Right lobe of liver (tissue), 6 donors: ENCODE measurements at places on chromosomes 4 and X. TPM values are rescaled to one million over a fixed set of nuclear protein-coding genes. Genes with fewer than 3 reads are reported as not detected.

GRCh38 chr4:87220094-87220822 is at the start of gene KLHL8:
KLHL8 (minus strand) TSS chr4:87220618; CDS start chr4:87195539, 25,079 bp downstream.
- no peaks in the 10 kb centered on the region for H3K27me3 ChIP-seq
- peak within 1 kb of the TSS; percentile 96 for H3K27ac ChIP-seq
- peak; percentile 91 for DNase-seq
- H3K4me3 ChIP-seq, result peak within 1 kb of the TSS; percentile 98
- peaks cover 6% of the 10 kb centered on the region for H3K4me1 ChIP-seq

The SPANXN4 gene
- total RNA-seq, result not detected

The COL4A5 gene
- 2.3 TPM for total RNA-seq

- peak overlapping the region; percentile 83 for H3K27ac ChIP-seq
- H3K36me3 ChIP-seq, result no peaks in the 10 kb centered on the region
- H3K4me1 ChIP-seq, result peaks cover 14% of the 10 kb centered on the region
- no peak overlapping the region for H3K4me3 ChIP-seq
- H3K27me3 ChIP-seq, result no peaks in the 10 kb centered on the region
These were observed 10.8 kb upstream of the HADH start for GRCh38 chr4:107978716-107979451.

- DNase-seq, result no peak
- no peak overlapping the region for H3K27ac ChIP-seq
- H3K27me3 ChIP-seq, result no peaks in the 10 kb centered on the region
- H3K4me1 ChIP-seq, result no peaks in the 10 kb centered on the region
- H3K4me3 ChIP-seq, result no peak overlapping the region
- H3K36me3 ChIP-seq, result no peaks in the 10 kb centered on the region
These were observed 2.6 kb downstream of the CDKL5 start for GRCh38 chrX:18428006-18428405.

The WDFY3 gene
- total RNA-seq, result 20.1 TPM

The PNMA6F gene
- total RNA-seq, result not detected

The TRIM61 gene
- total RNA-seq, result 0.37 TPM

The TEX13C gene
- total RNA-seq, result not detected

- peaks cover 11% of the 10 kb centered on the region for H3K27me3 ChIP-seq
- H3K4me1 ChIP-seq, result no peaks in the 10 kb centered on the region
- no peak for DNase-seq
- no peak overlapping the region for H3K27ac ChIP-seq
- H3K4me3 ChIP-seq, result peak overlapping the region; percentile 23
These were observed 1.5 kb downstream of the BEND4 start for GRCh38 chr4:42150653-42151567.

The CYSLTR1 gene
- 0.54 TPM for total RNA-seq

- no peak overlapping the region for H3K27ac ChIP-seq
- no peaks in the 10 kb centered on the region for H3K4me1 ChIP-seq
- DNase-seq, result no peak
- no peaks in the 10 kb centered on the region for H3K36me3 ChIP-seq
- no peaks in the 10 kb centered on the region for H3K27me3 ChIP-seq
These were observed 6.0 kb upstream of the CENPE start for GRCh38 chr4:103204111-103204510.

- no peak overlapping the region for H3K4me3 ChIP-seq
- no peaks in the 10 kb centered on the region for H3K27me3 ChIP-seq
- no peak for DNase-seq
- H3K4me1 ChIP-seq, result no peaks in the 10 kb centered on the region
- H3K36me3 ChIP-seq, result no peaks in the 10 kb centered on the region
These were observed 11.5 kb downstream of the RAB9A start for GRCh38 chrX:13700380-13700779.

DNA sequence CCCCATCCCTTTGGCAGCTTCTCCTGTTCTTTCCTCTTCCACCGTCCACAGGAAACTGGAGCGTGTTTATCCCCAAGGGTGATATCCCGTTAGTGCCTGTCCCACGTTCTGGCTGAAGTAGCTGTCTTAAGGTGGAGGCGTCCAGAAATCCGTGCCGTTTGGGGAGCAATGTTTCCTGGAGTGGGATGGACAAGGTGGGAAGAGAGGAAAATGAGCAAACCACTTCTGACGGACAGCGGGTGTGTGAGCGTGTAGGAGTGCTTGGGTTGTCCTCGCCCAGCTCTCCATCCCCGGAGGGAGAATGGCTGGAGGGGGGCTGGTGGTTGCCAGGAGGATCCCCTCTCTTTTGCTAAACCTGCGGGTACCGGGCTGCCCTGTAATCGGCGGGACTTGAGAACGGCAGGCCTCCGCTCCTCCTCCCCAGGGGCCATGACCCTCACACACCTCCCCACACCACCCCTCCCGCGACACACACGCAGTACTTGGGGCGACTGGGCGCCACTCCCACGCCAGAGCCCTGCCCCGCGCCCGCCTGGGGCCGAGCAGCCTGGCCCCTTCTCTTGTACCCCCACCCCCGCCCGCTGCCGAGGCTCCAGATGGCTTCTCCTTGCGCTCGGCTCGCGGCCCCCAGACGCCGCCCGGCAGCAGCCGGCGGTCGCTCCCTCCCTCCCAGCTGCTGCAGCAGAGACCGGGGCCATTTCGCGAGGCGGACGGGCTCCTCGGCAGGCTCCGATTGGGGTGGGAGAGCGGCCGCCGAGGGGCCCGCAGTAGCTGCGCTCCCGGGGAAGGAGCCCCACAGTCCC is 13.9 kb upstream of the PRDM8 start:
- H3K4me1 ChIP-seq, result peaks cover 4% of the 10 kb centered on the region
- H3K27ac ChIP-seq, result no peak overlapping the region
- H3K4me3 ChIP-seq, result peak overlapping the region; percentile 46
- H3K36me3 ChIP-seq, result no peaks in the 10 kb centered on the region
- DNase-seq, result peak; percentile 35

The TMPRSS11F gene
- total RNA-seq, result not detected

DNA sequence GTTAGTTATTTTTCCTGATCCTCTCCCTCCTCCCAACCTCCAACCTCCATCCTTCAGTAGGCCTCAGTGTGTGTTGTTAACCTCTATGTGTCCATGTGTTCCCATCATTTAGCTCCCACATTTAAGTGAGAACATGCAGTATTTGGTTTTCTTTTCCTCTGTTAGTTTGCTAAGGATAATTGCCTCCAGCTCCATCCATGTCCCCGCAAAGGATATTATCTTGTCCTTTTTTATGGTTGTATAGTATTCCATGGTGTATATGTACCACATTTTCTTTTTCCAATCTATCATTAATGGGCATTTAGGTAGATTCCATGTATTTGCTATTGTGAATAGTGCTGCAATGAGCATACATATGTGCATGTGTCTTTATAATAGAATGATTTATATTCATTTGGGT is 54.5 kb downstream of the TEX13C start:
- no peaks in the 10 kb centered on the region for H3K36me3 ChIP-seq
- H3K4me1 ChIP-seq, result no peaks in the 10 kb centered on the region
- H3K27me3 ChIP-seq, result no peaks in the 10 kb centered on the region

DNA sequence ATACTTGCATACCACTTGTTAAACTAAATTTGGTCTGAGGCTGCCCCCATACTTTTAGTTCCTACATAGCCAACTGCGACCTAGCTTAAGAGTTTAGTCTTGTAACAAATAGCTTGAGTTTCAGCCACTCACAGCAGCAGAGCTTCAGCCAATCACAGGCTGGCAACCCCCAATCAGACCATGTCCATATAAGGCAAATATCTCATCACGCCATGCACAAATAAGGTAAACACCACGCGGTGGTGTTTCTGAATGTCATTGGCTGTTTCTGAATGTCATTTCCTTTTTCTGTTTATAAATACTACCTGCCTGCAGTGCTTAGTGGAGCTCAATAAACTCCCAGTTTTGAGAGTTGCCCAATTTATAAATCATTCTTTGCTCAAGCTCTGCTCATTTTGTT is 143.1 kb upstream of the MAD2L1 start:
- no peak for DNase-seq
- H3K4me3 ChIP-seq, result no peak overlapping the region

GRCh38 chrX:15816438-15816809 is 26.1 kb downstream of the ZRSR2 start:
- DNase-seq, result no peak
- H3K27ac ChIP-seq, result no peak overlapping the region
- no peak overlapping the region for H3K4me3 ChIP-seq
- H3K4me1 ChIP-seq, result no peaks in the 10 kb centered on the region
- no peaks in the 10 kb centered on the region for H3K36me3 ChIP-seq

DNA sequence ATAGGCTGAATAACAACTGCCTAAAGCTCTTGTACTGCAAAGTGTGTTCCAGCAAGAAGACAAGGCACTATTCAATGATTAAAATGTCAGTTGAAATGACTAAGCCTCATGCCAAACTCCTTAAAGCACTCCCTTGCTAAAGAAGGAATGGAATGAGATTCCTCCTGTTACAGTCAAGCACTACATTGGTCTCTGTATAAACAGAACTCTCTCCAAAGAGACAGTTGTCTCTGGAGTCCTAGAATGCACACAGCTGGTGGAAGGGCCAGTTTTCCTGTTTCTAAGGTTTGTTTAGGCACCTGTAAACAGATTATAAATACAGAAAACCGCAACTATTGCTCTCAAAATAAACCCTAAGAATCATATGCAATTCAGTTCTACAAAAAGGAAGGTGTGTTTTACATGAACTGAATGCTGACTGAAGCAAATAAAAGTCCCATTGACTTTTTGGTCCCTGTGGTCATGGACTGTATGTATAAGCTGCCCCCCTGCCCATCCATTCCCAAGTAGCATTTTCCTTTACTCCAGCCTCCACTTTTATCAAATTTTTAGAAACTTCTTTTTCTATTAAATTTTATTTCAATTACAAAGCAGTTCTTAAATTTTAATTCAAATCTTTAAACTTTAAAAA is 47.0 kb downstream of the FAT1 start:
- H3K36me3 ChIP-seq, result no peaks in the 10 kb centered on the region
- no peak overlapping the region for H3K4me3 ChIP-seq
- H3K4me1 ChIP-seq, result no peaks in the 10 kb centered on the region
- H3K27ac ChIP-seq, result no peak overlapping the region
